ENCODE measurements at places on chromosomes 7 and 10. TPM values are rescaled to one million over a fixed set of nuclear protein-coding genes. Genes with fewer than 3 reads are reported as not detected.

ELFN1 gene
- total RNA-seq: not detected

DNA sequence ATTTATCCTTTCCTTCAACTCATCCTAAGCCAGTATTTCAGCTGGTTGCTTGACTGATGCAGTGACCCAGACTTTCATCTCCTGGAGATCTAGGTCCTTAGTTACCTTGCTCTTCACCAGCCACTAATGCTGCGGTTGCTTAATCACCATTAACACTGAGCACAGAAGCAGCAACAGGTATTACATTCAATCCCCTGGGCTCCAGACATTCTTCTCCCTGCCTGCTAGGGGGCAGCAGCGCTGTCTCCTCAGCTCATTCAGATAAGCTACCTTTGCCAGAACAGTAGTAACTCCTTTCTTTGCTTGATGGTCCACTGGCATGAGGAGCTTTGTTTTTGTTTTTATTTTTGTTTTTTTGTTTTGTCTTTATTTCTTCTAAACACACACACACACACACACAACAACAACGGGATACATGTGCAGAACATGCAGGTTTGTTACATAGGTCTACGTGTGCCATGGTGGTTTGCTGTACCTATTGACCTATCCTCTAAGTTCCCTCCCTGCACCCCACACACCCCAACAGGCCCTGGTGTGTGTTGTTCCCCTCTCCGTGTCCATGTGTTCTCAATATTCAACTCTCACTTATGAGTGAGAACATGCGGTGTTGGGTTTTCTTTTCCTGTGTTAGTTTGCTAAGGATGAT is 1043.2 kb upstream of the C7orf33 start:
- peak; percentile 70 for DNase-seq

DNA sequence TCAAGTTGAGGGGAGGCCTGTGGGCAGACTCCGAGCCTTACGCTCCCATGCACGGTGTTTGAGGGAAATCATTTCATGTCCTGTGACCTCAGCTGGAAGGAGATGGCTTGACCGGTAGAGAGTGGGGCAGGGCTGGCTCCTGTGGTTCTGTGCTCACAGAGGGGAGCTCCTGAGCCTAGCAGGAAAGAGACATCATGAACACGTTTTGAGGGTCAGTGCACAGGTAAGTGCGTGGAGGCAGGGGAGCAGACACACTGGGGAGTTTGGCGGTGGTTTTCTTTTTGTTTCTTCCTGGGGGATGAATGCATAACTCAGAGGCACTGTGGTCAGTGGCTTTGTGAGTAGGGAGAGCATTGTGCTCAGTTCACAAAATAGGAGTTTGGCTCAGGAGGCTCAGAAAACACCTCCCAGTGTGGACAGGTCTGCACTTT is 22.5 kb downstream of the ADCY1 start:
- no peak for DNase-seq

- no peak for DNase-seq
Observed at GRCh38 chr7:66643395-66643794, 14.7 kb downstream of the KCTD7 start.

Data from Karpas-422 (cell line).